Choroid plexus epithelial cell (primary cell): ENCODE measurements at places on chromosomes 13 and 19.

- DNase-seq: peak; percentile 39
Observed at GRCh38 chr19:42132851-42133528, 744 bp upstream of the POU2F2 start.

GRCh38 chr13:100533588-100534041 is 55.0 kb downstream of the GGACT start:
- no peak for DNase-seq

- no peak for DNase-seq
Observed at GRCh38 chr13:24927810-24928404, 163.9 kb downstream of the RNF17 start.

- DNase-seq: peak; percentile 95
Observed at GRCh38 chr19:15452111-15453047, 2.6 kb upstream of the WIZ start.

GRCh38 chr13:113105032-113105920 is at the start of gene F7:
TSS of gene F7 (plus strand) at chr13:113105791. CDS start at chr13:113105842, 51 bp downstream.
- DNase-seq: no peak

- no peak for DNase-seq
Observed at GRCh38 chr13:52978989-52979388, 49.6 kb upstream of the OLFM4 start.

DNA sequence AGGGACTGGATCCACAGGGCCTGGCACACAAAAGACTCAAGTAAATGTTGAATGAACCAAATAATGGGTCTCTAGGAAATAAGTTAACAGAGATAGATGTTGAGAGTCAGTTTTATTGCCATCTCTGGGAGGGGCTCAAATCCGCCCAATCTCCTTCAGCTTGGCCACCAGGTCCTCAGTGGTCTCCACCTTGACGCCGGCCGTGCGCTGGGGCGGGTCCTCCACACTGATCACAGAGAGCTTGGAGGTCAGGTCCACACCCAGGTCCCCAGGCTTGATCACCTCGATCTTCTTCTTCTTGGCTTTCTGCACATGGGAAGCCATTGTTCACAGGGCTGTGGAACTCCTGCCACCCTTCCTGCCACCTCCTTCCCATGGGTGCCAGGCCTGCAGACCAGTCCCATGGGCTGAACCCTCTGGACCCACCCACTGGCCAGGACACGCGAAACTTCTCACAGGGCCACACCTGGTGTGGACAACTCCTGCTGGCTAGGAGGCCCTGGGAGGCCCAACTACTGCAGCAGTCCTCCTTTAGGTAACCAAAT is 3.2 kb upstream of the VSIG10L start:
- DNase-seq: no peak

GRCh38 chr19:37654118-37654517 is 1.1 kb downstream of the ZFP30 start:
- DNase-seq: peak; percentile 2

DNA sequence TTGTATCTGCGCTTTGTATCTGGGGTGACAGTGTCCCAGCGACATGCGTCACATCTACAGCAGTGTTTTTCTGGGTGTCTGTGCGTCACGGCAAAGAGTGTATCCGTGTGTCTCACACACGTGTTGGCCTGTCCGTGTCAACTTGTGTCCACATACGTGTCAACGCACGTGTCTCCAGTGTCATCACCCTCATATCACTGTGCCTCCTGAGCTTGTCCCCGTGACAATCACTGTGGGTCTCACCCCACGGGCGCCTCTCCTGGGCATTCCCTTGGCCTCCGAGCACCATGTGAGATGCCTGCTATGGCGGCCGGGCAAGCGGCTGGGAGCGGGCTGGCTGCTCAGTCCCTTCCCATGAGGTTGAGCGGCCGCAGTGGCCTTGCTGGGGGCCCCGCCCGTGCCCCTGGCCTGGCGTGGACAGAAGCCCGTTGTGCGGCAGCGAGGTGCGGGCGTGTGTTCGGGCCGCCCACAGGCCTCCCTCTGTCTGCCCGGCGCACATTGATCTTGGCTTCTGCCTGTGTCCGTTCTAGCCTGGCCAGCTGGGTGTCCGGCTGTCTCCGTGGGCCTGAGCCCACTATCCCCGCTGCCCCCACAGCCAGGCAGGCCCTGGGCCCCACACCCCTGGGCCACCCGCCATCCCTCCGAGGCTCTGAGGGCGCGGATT is 6.4 kb downstream of the NFIX start:
- no peak for DNase-seq

GRCh38 chr13:24511019-24511815 is 1.4 kb downstream of the PARP4 start:
- DNase-seq: peak; percentile 94

- DNase-seq: no peak
Observed at GRCh38 chr13:52903320-52903719, 54.9 kb upstream of the PCDH8 start.

DNA sequence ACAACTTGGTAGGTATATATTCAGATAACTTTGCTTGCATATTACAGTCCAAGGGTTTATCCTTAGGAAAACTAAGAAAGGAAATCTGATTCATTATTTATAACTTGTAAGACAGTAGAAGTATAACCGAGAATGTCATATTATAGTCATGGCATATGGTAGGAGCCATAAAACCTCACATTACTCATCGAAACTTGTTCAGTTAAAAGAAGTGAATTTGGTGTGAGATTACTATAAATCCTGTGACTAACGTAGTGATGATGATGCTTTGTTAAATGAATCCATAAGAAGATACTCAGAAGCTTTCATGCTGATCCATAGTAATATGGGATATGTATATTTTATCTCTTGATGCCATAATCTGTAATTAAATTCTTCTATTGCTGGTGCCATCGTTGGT is 57.3 kb downstream of the MTUS2 start:
- DNase-seq: no peak

DNA sequence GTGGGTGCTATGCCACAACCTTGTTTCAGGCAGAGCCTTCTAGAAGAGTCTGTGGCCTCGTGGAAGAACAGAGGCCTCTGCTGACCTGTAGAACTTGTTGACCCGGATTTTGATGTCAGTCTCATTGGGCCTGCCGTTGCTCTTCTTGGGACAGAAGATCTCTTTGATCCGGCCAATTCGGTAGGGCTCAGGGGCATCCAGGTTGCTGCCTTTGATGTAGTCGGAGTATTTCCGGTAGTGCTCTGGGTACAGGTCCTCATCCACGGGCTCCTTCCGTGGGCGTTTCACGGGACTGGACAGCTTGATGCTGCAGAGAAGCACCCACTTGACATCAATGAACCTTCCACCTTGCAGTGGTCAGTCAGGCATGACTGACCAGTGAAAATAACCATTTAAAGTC is 24.0 kb upstream of the EIF3G start:
- DNase-seq: no peak

DNA sequence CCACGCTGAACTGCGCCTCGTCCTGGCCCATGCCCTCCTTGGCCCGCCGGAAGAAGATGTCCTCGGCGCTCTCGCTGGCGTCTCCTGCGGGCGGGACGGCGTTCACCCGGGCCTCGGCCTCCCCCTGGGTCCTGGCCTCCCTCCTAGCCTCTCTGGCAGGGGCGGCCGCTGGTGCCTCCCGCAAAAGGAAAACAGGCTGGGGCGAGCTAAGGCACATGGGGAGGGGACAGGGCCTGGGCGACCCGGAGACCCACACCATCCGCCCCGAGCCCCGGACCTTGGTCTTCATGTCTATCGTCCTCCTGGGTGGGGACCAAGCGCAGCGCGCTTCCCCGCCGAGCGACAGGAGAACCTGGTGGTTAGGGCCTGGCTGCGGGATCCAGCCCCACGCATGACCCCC is 5.7 kb upstream of the TBXA2R start:
- no peak for DNase-seq

DNA sequence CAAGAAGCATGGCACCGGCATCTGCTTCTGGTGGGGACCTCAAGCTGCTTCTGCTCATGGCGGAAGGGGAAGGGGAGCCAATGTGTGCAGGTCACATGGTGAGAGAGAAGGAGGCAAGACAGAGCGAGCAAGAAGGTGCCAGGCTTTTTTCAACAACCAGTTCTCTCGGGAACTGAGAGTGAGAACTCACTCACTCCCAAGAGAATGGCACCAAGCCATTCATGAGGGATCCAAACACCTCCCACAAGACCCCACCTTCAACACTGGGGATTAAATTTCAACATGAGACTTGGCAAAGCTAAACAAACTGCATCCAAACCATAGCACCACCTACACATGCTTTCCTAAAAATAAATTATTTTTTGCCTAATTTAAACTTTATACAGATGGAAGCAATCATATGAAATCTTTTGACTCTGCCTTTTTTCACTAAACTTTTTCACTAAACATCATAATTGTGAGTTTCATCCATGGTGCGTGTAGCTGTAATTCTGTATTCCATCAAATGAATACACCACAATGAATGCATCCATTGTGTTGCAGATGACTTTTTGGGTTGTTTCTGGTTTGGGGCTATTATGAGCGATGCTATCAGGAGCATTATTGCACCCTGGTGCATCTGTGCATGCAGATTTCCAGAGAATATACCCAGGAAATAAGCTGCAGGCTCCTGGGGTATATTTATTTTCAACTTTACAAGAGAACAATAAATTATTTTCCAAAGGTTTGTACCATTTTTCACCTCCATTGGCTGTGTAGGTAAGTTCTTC is 14.6 kb upstream of the IPO5 start:
- DNase-seq: no peak

DNA sequence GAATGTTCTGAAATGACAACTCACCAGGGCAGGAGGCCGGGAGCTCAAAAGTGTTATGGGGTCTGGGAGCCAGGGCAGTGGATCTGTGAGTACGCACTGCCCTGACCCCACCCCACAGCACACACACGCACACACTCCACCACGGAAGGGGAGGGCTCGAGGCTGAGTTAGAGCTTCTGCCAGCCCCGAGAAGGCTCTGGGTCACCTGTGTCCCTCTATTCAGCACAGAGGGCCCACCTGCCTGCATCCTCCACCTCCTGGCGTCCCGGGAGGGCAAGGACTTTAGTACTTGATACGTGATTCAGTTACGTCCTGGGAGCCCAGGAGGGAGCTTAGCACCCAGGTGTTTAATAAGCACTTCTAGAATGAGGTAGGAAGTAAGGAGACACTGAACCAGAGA is 190.0 kb upstream of the GPR12 start:
- no peak for DNase-seq

DNA sequence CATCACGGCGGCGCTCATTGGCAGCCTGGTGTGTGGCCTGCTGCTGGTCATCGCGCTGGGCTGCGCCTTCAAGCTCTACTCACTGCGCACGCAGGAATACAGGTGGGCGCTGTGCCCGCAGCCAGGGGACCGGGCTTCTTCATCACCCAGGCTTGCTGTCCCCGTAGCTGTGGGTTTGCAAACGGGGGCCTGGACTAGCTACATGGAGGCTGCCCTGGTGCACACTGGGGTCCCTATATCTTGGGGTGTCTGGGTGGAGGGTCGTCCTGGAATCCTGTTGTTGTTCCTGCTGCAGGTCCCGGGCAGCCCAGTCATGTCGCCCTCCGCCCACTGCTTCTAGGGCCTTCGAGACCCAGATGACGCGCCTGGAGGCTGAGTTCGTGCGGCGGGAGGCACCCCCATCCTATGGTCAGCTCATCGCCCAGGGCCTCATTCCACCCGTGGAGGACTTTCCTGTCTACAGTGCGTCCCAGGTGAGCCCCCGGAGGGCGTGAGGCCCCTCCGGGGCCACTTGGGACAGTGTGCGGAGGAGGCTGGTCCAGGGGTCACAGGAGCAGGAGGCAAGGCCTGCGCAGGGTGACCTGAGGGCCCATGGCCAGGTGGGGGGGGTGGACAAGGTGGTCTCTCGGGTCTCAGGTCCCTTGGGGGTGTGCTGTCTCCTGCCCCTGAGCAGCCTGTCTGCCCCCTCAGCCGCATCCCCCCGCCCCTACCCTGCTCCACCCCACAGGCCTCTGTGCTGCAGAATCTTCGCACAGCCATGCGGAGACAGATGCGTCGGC is 12.3 kb downstream of the LRP3 start:
- DNase-seq: no peak

DNA sequence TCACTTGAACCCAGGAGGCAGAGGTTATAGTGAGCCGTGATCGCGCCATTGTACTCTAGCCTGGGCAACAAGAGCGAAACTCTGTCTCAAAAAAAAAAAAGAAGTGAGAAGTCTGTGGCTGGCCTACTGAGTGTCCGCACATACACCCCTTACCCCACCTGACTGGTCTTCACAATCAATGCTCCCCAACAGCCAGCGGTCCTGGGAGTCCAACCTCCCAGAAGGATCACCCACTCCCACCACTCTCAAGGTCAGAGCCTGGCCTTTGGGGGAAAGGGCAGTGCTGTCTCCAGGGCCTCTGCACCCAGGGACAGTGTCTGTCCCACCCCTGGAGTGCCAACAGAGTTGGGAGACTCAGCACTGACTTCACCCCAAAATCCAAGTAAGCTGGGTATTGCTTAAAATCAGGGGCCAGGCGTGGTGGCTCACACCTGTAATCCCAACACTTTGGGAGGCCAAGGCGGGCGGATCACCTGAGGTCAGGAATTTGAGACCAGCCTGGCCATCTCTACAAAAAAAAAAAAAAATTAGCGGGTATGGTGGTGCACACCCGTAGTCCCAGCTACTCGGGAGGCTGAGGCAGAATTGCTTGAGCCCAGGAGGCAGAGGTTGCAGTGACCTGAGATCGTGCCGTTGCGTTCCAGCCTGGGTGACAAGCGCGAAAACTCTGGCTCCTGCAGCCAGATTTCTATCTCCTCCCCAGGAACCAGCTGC is 2.3 kb upstream of the CD320 start:
- no peak for DNase-seq

- DNase-seq: no peak
Observed at GRCh38 chr19:42326969-42327368, 1.5 kb downstream of the MEGF8 start.

DNA sequence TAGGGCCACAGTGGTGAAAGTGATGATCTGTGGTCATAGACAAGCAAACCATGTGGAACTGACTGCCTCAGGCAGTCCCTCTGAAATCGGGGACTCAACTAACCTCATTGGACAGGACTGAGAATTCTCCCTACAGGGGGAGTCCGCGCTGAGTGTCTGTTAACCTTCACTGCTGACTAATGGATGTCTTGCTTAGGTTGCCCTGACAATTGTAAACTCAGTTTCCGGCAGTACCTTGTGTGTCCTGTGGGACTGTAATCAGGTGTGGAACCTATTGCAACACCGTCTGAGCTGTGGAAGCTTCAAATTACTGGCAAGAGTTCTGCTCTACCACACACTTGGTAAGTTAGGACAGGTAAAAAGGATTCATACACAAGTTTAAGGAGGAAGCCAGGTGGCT is 21.8 kb downstream of the ZNF77 start:
- peak; percentile 35 for DNase-seq

GRCh38 chr19:47112166-47112996 is 1.2 kb downstream of the ZC3H4 start:
- peak; percentile 91 for DNase-seq

- no peak for DNase-seq
Observed at GRCh38 chr19:795691-796581, 1.3 kb upstream of the PTBP1 start.

DNA sequence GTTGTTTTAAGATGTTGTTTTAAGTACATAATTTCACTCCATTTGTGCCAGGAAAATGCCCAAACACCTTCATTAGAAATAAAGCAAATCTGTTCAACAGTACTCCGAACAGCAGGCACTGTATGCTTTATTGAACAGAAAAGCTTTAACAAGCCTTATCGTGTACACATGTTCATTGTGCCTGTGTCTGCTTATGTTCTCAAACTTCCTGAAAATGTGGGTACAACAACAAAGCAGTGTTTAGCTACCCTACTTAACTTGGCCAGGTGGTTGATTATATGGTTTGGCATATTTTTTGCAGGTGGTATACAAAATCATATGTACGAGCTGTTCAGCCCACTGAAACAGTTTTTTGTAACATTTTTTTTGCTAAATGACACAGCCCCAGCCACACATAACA is 718.0 kb downstream of the DACH1 start:
- DNase-seq: no peak
